Esophagus squamous epithelium (tissue), 5 donors: ENCODE measurements at places on chromosomes 7 and 10.

DNA sequence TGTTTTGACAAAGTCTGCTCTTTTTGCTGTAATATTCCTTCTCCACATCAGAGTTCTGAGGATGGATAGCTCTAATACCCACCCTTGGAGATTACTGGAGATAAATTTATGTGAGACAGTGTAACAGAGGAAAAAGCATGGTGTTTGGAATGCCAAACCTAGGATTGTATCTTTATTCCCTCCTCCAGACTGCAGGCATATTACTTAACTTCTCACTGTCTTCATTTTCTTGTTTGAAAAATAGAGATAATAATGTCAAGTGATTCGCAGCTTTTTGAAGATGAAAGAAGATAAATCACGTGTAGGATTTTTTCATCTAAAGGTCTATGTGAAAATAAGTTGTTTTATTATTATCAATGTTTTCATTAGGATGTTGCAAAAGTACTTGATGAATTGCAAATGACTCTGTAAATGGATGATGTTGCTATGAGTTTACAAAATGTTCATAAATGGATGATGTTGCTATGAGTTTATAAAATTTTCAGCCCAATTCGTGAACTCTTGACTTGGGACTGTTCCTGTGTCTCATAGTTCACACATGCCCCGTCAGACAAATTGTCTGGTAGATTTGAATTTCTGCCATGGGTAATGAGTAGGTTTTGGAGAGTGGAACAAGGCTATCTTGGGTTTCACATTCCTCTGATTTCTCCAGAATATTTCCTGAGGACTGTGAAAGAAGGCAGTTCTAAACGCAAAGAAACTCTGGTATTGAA is 113.1 kb upstream of the IGFBP3 start:
- DNase-seq = no peak

GRCh38 chr7:85426487-85426960 is 239.7 kb upstream of the SEMA3D start:
- DNase-seq = no peak

- DNase-seq = no peak
Measured at GRCh38 chr7:51309361-51310130, 7.1 kb downstream of the COBL start.

DNA sequence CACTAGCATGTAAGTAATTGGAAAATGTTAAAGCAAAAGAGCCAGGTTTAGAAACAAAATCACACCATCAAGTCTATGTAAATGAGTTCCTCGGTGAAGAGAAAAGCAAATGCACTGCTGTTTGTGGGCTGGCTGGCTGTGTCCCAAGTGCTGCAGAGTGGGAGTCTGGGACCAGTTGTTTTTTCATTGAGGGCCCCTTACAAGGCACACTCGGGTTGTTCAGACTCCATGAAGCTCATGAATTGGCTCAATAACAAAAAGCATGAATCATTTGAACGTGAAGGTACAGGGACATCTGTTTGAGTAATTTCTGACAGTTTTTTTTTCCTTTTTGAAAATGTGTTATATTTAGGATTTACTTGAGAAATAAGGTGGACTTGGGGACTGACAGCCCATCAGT is 28.0 kb downstream of the GRK5 start:
- no peak for DNase-seq

- no peak for DNase-seq
Measured at GRCh38 chr10:86083664-86084175, 282.9 kb downstream of the GRID1 start.

DNA sequence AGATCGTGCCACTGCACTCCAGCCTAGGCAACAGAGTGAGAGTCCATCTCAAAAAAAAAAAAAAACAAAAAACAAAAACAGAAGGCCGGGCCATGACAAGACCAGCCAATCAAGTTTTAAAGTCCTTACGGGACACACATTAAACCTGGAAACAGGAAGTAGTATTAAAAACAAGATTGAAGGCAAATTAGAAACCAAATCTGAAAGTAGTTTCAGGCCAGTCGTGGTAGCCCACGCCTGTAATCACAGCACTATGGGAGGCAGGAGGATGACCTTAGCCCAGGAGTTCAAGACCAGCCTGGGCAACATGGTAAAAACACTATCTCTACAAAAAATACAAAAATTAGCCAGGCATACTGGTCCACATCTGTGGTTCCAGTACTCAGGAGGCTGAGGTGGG is 18.1 kb downstream of the PSAP start:
- no peak for DNase-seq

DNA sequence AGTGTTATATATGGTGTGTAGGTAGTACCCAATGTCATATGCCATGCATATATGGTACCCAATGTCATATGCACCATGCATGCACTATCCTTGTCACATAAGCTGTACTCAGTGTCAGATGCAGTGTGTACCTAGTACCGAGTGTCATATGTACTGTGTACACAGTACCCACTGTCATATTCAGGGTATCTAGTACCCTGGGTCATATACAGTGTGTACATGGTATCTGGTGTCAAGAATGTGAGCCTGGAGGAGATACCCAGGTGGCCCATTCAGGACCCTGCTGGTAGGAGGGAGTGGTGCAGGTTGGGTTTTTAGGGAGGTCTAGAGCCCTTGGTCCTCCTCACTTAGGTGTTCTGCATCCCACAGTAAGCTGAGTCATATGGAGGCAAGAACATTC is 1.8 kb downstream of the ZMYND11 start:
- DNase-seq = no peak

DNA sequence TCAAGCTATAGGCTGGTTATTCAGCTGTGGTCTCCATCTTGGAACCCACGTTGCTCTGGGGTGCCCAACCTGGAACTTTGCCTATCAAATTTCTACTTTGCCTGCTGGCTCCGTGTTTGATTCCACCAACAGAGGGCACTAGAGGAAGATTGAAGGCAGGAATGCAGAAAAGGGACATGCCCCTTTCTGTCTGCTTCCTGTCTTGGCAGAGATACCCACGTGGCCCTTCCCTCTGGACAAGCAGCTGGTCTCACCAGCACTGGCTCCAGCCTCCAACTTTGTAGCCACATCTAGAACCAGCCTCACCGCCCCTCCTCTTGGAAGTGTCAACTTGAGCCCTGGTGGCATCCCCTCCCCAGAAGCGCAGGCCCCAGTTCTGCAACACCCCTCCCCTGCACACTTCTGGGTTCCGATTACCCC is 52.1 kb upstream of the ZNF438 start:
- no peak for DNase-seq

DNA sequence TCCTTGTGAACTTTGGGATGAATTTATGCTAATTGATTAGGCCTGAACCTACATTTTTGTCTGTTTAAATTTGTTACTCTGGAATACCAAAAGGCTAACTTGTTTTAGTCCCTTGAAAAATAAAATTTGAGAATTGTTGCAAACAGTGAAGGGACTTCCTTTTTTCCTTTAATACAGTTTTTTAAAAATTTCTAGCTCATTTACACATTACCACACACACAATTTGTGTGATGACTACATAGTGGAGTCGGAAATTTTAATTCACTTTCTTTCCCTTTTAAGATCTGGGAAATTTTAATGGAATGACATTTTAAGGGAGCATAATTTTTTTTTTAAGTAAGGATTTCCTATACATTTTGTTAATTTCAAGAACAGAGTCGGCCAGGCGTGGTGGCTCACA is 8.6 kb upstream of the TMEM236 start:
- DNase-seq = no peak

DNA sequence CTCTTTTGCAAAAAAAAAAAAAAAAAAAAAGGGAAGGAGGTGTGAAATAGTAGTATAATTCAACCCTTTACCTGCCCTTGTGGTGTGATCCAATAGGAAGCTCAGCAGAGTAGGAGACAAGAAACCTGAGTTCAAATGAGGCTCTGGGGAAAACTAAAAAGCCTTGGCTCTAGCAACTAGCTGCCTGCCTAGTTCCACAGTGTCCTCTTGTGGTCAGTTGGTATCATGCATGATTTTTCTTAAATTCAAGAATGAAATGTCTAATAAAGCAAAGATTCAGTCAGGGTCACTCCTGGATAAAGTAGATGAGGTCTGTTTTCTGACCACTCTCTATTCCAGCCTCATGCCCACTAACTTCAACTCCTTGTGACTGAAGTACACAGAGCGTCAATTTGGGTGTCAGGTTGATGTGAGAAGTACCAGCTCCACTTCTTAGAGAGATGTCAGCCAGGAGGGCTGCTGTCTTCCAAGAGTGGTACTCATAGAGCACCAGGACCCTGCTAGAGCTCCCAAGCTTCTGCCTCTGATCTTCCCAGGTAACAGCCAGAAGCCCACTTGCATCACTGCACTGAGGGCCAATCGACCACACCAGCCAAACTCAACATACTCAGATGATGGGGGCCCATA is 10.5 kb downstream of the LSM5 start:
- DNase-seq = no peak

DNA sequence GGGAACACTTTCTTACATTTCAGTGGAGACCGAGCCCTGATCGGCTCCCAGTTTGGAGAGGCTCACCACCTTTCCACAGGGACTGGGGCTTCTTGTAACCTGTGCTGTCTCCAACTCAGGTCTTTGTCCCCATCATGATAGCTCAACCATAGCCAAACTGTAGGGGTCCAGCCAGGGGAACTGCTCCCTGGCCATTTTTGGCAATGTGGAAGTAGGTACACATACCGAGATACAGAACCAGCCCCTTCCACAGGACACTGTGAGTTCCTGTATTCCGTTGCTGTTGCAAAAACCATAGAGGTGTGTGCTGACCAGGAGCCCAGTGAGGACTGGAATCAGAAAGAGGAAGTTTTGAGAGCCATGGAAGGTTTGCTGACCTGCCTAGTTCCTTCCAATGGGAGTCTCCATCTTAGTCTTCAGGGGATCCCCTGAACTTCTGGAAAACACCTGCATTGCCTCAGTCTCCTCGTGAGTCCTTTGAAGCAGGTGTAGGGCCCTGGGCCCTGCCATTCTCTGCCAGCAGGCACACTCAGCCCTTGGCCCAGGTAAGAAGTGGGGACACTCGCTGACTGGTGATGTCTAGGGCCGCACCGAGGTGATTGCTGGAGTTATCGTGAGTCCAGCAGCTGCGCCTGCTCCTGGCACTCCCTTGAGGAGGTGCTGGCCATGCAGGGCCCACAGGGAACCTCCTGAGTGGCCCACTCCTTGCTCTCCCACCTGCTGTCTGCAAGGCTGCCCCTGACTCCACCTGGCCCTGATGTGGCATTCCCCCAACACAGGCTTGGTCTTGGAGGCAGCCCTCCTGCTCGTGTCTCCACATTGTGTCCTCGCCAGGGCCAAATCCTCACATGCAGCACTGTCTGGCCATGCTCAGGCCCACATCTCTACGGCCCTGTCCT is 11.2 kb downstream of the WDFY4 start:
- no peak for DNase-seq

DNA sequence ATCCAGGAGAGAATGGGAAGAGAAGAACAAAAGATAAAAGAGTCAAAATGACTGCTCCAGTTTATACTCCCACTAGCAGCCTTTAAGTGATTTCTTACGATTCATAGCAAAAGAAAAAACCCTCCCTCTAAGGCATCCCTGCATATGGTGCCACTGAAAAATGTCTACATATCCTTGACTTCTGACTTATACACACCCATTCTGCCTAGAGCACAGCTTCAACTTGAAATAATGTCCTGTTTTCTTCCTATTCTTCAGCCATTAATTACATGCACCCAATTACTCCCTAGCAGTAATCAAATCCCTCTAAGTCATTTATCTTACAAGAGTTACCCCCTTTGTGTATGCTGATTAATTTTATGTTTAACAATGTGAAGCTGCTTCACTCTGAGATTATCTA is 393.5 kb downstream of the HTR7 start:
- DNase-seq = no peak

DNA sequence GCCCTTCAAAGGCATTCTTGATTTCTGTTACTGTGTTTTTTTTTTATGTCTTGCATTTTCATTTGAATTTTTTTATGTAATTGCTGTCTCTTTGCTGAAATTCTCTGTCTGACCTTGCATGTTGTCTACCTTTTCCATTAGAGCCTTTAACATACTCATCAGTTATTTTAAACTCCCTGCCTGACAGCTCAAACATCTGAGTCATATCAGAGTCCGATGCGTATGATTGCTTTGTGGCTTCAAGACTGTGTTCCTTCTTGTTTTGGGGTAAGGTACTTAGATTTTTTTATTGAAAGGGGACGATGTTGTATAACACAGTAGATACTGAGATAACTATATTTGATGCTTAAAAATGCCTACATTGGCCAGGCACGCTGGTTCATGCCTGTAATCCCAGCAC is 9.7 kb upstream of the TARP start:
- DNase-seq = no peak

GRCh38 chr7:25860275-25861163 is 291.5 kb upstream of the NFE2L3 start:
- DNase-seq = no peak

DNA sequence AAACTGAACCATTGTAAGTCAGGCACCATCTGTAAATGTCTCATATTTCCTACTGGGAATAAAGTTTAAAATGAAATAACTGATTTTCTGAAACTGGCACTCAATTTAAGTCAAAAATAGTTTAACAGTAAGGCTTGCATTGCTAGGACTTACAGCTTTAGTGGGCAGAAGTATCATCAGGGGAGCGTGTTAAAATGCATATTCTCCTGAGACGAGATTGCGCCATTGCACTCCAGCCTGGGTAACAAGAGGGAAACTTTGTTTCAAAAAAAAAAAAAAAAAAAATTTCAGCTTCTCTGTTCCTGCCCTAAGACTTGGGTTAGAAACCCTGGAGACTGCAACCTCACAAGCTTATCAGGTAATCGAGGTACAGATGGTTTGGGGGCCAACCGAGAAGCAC is 65.4 kb downstream of the UBE3C start:
- DNase-seq = no peak

DNA sequence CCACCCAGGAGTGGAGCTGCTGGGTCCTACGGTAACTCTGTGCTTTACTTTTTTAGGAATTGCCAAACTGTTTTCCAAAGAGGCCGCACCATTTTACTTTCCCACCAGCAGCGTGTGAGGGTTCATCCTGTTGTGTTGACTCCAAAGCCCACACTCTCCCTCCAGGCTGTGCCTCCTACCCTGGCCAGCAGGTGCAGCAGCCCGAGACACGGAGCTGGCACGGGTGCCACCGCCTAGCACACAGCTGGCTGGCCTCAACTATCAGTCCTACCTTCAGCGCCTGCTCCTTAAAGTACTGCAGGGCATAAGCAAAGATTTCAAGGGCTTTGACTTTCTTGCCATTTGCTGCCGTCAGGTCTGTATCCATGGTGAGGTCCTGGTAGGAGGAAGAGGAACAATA is 44.0 kb downstream of the HSPA12A start:
- DNase-seq = no peak

GRCh38 chr7:151394076-151395035 is 15.5 kb downstream of the WDR86 start:
- DNase-seq = no peak

GRCh38 chr10:132938472-132939339 is 3.7 kb downstream of the CFAP46 start:
- DNase-seq = no peak

- no peak for DNase-seq
Measured at GRCh38 chr7:112121318-112121717, 84.9 kb downstream of the DOCK4 start.

GRCh38 chr7:6244021-6244420 is 28.4 kb downstream of the CYTH3 start:
- no peak for DNase-seq
